NCI-H82 (cell line): ENCODE measurements at places on chromosomes 12 and 14.

DNA sequence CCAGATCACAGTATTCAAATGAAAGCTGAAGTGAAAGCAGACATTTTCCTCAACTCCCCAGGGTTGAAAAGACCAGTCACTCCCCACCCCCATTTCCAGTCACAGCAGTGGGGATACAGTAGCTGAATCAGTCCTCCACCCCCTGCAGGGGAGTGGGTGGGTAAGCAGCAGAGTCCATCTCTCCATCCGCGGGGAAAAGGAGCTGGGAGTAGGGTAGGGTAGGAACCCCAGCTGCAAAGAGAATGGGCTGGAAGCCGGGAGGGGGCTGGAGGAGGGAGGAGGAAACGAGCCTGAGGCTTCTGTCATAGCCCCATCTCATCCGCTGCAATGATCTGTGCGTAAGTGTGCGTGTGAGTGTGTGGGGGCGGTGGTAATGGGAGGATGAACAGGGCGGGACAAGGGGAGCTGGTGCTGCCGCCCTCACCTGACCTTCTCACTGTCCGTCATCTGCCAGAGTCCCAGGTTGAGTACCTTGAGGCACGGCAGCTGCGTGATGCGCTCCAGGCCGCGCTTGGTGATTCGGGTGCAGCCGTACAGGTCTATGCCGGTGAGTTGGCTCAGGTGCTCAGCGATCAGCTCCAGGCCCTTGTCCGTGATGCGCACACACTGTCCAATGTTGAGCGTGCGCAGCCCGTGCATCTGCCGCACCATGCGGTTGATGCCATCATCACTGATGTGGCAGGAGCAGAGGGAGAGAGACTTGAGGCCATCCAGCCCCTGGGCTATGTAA is 1.8 kb downstream of the FBXL14 start:
- DNase-seq: peak; percentile 59

DNA sequence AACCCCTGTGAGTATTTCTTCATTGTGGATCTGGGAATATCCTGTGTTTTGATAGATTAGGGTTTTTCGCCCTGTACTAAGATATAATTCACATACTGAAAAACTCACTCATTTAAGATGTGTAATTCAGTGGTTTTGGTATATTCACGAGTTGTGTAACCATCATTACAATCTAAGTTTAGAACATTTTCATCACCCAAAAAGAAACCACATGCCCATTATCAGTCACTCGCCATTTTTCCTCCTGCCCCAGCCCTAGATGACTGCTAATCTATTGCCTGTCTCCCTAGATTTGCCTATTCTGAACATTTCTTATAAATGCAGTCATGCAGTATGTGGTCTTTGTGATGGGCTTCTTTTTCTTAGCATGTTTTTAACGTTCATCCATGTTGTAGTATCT is 67.9 kb upstream of the ATF1 start:
- DNase-seq: no peak

DNA sequence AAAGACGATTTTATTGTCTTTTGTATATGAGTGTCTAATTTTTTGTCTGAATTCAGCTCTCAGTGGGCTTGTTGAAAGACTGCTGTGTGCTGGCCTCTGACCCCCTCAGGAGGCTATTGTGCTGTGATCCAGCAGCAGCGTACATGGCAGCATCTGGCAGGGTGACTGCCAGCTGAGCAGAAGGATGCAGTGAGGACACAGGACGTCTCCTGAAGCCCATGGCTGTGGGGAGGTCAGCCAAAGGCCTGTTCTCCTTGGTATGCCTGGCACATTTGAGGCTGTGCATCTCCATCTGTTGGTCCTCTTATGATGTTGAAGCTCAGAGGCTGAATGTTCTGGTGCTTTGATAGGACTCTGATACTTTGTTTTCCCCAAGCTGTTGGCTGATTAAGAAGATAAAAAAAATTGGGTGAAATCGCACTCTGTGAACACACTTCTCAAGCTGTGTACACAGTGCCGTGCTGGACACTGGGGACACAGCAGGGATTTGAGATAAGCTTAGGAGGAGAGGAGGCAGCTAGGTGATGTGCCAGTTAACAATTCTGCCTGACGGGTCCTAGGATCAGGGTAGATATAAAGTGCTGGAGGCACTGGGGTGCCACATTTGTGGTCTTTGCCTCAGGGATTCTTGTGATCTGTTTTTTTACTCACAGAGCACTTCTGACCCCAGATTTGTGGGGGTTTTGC is 37.5 kb downstream of the EID3 start:
- DNase-seq: peak; percentile 36

- peak; percentile 36 for DNase-seq
Observed at GRCh38 chr14:25485381-25485780, 435.4 kb upstream of the STXBP6 start.

DNA sequence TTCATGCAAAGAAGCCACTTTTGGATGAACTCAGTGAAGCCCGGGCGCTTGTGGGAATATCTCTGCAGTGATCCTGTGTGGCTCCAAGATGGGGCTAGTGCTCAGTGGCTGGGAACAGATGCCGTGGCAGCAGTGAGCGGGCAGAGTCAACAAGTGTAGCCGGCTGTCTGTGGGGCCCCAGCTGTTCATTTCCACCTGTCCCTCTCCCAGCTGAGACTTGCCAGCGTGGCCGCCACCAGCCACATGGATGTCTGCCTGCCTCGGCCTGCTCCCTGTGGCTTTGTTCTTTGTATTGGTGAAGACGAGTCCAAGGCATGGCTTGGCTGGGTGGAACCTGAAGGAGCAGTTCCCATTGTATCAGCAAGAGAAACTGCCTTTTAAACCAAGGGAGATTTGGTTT is 77.3 kb downstream of the NOS1 start:
- peak; percentile 75 for DNase-seq

DNA sequence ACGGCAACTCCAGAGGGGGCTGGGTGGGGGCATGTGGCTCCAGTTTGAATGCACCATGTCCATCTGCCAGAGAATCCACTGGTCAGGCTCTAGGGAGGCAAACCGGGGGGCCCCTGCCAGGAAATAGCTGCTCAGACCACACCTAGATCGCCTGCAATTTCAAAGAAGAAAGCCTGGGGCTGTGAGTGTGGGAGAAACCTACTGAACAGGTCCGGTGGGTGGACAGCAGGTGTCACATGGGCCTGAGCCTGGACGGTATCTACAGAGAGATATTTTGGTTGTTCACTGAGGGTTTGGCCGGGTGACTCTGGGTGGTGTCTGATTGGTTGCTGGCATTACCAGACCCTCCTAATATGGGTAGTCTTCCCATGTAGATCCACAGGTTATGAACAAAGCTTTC is 32.0 kb downstream of the DAO start:
- DNase-seq: no peak
